Calu3 (cell line): ENCODE measurements at places on chromosomes 4 and X.

DNA sequence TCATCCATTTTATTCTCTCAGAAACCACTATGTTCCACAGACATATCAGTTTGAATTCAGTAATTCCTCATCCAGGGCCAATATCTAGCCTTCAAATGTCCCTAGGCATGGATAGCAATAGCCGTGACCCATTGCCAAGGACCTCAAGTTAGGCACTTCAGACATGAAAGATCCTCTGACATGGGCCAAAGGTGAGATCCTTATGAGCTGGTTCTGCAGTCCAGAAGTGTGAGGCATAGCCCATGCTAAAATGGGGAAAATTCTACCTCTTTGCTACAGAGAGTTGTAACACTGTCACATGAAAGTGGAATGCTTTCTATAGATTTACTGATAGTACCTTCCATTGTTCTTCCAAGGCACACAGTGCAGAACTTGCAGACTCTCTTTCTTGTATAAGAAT lies 349.7 kb upstream of the GALNT7 start:
- no peak for DNase-seq

GRCh38 chr4:144656850-144657249 lies 10.9 kb downstream of the HHIP start:
- no peak for DNase-seq

GRCh38 chrX:118665204-118665603 lies 62.2 kb upstream of the IL13RA1 start:
- no peak for DNase-seq

DNA sequence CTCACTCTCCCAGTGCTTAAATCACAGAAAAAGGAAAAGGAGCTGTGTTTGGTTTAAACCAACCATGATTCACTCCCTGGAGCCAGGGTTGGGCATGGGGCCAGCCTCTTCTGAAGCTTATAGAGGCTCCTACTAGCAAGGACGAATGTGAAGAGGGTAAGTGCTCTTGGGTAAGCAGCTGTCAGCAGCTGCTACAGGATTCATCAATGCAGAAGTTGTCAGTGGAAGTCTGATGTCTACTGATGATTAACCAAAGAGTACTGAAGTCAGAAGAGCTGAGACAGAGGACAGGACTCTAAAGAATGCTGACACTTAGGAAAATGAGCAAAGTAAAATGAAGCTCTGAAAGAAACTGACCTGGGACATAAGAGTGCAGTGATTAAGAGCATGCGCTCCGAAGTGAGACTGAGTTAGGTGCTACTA lies 32.7 kb upstream of the JADE1 start:
- peak; percentile 36 for DNase-seq

- DNase-seq, result no peak
Measured at GRCh38 chr4:56243107-56243506, 144.2 kb downstream of the AASDH start.

- DNase-seq, result no peak
Measured at GRCh38 chr4:704971-705277, 708 bp upstream of the PCGF3 start.

- DNase-seq, result no peak
Measured at GRCh38 chr4:40205259-40206198, 8.7 kb downstream of the RHOH start.

DNA sequence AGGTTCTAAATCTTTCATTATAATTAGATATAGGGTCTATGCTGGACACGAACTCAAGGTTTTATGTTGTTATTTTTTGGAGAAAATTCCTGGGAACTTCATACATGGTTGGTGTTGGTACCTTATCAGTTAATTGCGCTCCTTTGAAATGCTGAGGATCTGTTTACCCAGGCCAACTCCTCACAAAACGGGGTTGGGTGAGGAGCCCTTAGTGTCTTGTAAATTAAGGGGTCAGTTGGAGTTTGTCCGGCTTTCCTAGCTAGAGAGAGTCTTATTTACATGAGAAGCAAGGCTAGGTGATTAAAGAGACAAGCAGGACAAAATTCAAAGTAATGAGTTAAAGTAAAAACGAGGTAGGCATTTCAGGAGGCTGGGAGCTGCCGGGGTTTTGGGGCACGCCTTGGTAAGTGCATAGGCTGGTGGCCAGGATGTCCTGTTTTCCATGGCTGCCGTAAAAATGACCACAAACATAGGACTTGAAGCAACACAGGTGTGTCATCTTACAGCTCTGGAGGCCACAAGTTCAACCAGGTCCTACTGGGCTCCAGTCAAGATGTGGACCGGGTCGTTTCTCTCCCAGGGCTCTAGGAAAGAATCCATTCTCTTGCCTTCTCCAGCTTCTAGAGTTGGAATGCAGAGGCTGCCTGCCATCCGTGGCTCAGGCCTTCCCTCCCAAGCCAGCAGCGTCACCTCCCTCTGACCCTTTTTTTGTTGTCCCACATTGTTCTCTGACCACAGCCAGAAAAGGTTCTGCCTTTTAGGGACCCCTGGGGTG lies 19.8 kb downstream of the PSAPL1 start:
- DNase-seq, result no peak

DNA sequence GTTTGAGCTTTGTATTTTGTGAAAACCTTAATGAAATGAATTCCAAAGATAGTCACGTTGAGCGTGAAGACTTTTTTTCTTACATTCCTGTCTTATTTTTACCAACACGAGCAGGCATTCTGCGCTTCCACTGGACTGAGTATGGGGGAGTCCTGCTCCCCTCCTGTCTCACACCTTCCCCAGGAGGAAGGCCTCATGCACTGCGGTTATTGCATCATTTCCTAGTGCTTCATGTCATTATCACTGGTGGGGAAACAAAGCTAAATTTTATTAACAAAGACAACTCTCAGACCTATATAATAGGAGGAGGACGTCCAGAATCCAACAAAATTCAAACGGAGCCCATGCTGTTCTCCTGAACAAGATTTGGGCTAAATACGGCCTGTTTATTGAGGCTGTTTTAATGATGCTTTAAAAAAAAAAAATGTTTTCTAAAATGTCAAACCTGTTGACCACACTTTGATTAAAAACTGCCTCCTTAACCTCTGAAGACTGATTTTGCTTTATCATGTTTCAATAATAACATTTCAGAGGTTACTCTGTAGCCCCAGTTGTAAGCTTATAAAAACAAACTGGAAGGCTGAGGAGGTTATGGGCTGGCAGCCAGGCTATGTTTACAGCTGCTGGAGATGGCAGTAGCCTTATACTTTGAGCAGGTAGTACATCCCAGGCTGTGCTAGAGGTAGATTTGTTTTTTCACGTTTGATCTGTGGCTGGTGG lies 118.0 kb downstream of the SOWAHB start:
- DNase-seq, result no peak

DNA sequence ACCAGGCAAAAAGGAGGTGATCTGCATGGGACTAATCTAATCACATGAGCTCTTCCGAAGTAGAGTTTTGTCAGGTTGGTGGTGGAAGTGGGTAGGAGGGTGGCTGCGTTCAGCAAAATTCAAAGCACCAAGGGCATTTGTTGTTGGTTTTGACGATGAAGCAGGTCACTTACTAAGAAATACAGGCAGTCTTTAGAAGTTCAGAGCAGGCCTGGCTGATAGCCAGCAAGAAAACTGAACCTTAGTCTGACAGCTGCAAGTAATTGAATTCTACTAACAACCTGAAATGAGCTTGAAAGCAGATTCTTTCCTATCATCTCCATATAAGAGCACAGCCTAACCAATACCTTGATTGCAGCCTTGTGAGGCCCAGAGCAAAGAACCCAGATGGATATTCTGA lies 505.8 kb downstream of the KLHL13 start:
- no peak for DNase-seq

GRCh38 chr4:145069361-145069760 lies 28.6 kb downstream of the ANAPC10 start:
- DNase-seq, result no peak

GRCh38 chrX:19193565-19193964 lies 71.3 kb upstream of the ADGRG2 start:
- no peak for DNase-seq

- DNase-seq, result no peak
Measured at GRCh38 chr4:161900110-161900509, 263.7 kb downstream of the FSTL5 start.

DNA sequence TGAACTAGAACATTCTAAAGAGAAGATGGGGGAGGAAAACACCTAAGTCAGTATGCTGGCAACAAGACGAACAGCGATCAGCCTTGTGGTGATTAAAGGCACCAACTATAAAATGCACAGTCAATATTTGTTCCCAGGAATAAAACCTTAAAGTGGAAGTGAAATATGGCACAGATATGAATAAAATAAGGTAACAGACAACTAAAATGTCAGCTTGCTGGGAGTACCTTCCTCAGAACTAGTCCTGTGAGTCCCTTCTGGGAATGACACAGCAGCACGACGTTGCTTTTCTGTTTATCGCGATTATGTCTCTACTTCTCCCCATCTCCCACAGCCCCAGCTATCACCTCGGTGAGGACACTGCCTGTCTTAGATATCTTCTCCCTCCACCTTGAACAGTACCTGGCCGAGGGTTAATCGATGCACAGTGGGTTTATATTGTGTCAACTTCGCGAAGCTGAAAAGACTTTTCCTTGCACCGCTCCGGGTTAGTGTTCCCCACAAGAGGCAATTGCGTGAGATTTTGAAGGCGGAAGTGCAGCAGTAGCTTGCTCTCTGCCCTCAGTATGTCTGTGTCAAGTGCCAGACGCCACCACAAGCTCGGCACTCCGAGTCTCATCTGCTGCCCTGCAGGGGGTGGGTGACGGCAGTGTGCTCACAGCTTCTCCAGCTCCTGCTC lies 17.4 kb downstream of the MTNR1A start:
- no peak for DNase-seq

GRCh38 chr4:136336479-136336878 lies 1195.8 kb downstream of the PCDH18 start:
- DNase-seq, result no peak

DNA sequence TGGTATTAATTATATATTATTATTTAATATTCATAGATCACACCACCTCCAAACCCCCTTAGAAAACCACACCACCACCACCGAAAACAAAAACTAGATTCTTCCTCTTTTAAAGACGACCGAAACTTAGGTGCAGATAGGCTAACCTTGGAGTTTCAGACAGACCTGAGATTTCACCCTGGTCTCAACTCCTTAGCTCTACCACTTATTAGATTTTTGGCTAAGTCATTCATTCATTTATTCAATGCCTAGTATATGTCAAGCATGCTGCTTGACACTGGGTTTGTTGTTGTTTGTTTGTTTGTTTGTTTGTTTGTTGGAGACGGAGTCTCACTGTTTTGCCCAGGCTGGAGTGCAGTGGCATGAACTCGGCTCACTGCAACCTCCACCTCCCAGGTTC lies 9.5 kb upstream of the BMP2K start:
- DNase-seq, result no peak

DNA sequence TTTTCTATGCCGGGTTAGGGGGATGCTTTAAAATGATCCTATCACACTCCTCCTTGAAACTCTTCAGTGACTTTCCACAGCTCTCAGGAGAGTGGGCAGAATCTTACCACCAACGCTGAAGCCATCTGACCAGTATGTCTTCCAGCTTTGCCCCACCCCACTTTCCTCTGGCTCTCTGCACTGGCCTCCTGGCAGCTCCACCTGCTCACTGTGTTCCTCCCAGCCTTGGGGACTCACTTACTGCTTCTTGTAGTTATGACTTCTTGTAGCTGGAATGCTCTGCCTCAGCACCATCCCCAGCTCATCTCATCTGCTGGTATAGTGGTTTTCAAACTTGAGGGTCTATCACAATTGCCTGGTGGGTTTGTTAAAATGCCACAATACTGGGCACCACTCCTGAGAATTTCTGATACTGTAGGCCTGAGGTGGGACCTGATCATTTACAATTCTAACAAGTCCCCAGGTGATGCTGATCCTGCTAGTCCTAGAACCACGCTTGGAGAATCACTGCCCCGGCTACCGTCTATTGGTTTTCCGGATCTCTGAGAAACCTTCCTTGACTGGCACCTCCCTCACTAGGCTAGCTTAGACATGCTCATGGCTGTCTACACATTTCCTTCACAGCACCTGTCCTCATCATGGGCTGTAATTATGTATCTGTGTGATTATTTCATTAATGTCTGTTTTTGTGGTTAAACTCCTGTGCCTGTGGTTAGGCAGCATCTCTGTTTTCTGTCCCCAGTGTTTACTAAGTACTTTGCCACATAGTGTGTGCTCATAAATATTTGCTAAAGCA lies 152.2 kb downstream of the MGST2 start:
- DNase-seq, result no peak

GRCh38 chr4:124534131-124534530 lies 178.4 kb downstream of the ANKRD50 start:
- no peak for DNase-seq

- peak; percentile 3 for DNase-seq
Measured at GRCh38 chrX:132858018-132858417, 100.4 kb downstream of the HS6ST2 start.

- DNase-seq, result no peak
Measured at GRCh38 chr4:60128888-60129287, 1071.2 kb upstream of the ADGRL3 start.

GRCh38 chrX:9905288-9905687 lies 61.9 kb upstream of the CLDN34 start:
- no peak for DNase-seq

- no peak for DNase-seq
Measured at GRCh38 chrX:42149765-42150164, 226.4 kb upstream of the CASK start.

DNA sequence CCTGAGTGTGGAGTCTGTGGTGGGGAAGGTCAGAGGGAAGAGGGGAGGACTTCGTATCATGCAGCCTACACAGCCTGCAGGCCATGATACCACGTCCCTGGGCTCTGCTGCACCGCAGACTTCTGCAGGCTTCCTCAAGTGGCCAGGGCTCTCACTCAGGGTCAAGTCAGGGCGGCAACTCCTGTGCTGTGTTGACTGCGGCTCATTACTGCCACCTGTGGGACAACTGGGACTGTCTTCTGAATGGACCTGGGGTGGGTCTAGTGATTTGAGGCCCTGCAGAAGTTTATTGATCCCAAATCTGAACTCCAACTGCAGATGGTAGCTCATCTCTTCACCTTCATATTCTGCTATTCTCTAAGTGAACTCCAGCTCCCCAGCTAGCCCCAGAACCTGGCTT lies 167.1 kb downstream of the NSUN7 start:
- DNase-seq, result peak; percentile 51

DNA sequence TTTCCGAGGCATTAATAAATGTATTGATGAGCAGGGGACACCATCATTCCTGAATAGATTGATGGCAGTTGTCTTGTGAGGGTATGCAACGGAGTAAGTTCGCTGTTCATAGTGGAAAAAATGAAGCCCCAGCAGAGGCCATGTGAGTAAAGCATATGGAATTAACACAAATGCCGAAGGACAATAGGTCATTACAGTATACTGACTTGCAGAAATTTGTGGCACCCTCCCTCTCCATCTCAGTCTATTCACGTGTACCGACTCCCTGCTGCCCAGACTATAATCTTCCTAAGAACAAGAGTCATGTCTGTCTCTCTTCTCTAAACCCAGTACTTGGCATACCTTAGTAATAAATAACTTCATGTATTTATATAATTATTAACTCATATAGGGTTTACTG lies 47.1 kb upstream of the PCDH10 start:
- DNase-seq, result no peak
